ENCODE measurements at places on chromosomes 16 and 17.
A peak's percentile ranks its signal among the peaks of the same experiment; 100 is the strongest.

GRCh38 chr16:268141-269053 is 7.3 kb downstream of the RGS11 start:
- peak; percentile 54 for DNase-seq

DNA sequence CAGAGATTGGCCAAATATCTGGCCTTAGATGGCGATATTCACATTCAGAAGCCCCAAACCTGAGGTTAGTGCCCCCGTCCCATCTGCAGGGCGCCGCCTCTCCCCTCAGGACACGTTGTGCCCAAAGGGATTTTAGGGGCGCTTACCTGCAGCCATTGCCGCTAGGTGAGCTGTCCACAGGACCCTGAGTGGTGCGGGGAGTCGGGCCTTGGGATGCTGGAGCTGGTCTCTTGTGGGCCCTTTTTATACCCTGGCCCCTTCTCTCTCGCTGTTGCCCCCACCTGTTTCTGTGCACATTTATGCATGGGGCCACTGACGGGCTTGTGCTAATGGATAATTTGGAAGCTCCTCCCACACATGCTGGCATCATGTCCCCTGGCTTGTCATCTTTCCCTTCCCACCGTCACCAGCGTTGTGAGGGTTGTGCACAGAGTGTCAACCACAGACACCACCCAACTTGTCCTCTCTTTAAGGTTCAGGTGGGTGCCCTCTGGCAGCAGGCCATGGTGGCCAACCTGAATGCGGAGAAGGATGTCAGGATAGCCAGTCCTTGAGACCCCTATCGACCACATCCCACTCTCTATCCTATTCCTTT is at the start of gene CSHL1:
Gene CSHL1, minus strand, starts transcription at position 218 of the 595 bp plus-strand sequence. Its CDS starts 62 bp downstream, at position 156.
- DNase-seq = no peak

DNA sequence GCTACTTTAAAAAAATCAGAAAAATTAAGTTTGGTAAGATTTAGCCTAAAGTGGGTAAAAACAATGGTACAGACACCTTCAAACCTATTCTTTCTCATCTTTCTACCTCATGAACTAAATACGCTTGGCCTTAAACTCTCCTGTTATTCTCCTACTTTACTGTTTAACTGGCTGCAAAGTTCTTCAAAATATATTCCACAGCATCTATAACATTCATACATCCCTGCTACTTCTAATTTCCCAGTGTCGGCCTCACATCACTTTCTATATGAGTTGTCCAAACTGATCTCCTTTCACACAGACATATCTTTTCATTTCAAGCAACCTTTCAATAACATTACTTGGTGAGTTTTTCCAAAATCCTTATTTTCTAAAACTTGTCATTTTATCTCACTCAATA is 64.0 kb downstream of the MED13 start:
- no peak for DNase-seq

DNA sequence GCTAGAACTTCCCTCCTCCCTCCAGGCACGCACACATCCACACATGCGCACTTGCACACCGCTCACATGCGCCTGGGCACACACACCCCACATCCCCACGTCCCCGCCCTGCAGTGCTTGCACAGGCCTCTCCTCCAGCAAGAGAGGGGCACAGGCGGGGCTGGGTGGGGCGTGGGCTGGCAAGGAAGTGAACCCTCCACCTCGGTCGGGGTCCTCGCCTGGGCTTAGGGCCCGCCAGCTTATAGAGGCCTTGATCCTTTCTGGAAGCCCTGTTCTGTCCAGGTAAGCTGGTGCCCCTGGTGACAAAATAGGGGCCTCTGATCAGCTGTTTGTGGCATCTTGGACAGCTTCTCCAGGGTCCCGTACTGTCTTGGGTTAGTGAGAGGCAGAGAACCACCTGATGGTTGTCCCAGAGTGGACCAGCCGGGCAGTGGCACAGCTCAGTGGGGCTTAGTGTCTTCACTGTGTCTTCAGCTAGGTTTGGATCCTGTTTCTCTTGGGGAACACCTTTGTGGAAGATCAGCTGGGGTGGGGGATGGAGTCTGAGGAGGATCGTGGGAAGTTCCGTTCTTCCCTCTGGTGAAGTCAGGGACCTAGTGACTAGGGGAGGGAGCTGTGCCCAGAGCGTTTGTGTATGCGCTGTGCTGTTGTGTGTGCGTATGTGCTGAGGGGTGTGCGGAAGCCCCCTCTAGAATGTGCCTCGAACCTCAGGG is 12.1 kb downstream of the TBX4 start:
- DNase-seq = no peak
